ENCODE measurements at places on chromosomes 16 and 17.

DNA sequence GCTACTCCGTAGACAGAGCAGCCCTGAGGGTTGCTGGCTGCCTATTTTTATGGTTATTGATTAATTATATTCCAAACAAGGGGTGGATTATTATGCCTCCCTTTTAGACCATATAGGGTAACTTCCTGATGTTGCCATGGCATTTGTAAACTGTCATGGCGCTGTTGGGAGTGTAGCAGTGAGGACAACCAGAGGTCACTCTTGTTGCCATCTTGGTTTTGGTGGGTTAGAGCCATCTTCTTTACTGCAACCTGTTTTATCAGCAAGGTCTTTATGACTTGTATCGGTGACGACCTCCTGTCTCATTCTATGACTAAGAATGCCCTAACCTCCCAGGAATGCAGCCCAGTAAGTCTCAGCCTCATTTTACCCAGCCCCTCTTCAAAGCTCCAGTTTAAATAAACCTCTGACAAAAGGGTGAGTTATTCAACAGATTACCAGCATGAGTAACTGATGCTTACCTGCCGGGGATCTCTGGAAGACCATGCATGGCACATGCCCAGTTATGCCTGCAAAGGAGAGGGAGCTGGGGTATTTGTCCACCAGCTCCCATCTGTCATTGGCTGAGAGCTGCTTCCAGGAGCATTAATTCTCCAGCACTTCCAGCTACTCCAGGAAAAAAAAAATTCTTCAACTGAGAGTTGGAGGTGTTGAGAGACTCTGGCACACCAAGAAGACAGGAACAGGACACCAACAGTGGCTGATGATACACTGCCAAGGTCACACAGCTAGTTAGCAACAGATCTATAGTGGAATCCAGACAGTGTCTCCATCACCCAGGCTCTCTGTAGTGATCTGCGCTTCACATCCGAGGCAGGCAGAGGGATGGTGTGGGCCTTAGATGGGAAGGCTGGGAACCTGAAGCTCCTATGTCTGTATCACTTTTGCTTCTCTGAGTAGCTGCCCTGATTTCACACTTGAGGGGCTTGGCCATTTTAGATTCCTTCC lies 36.6 kb upstream of the IL21R start:
- no peak for DNase-seq

DNA sequence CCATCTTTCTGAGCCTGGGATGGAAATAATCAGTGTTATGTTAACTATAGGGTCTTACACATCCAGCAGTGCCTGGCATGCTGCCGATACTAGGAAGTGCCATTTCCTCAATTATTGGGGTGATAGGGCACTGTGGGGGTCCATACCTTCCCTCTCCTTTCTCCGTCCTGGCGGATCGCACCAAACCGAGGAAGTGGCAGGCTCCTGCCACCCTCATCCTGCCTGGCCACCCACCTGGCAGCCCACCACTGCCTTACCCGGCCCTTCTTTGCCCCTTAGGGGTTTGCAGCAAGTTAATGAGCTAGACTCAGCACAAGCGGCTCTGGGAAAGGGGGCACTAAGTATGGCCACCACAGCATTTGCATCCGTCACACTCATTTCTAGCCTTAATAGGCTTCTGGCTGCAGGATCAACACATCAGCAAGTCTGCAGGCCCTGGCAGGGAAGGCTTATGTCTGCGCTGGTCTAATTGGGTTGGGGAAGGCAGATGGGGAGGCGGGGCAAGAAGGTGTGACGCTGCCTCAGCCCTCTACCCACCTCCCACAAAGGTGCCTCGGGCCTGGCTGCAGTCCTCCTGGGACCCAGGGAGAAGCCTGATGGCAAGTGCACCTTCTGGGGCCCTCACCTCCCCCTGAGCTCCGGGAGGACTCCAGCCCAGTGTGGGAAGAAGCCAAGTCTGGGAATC lies 28.6 kb downstream of the DCAKD start:
- DNase-seq, result no peak

- no peak for DNase-seq
These were observed 53.0 kb upstream of the YPEL2 start for GRCh38 chr17:59278406-59278805.

DNA sequence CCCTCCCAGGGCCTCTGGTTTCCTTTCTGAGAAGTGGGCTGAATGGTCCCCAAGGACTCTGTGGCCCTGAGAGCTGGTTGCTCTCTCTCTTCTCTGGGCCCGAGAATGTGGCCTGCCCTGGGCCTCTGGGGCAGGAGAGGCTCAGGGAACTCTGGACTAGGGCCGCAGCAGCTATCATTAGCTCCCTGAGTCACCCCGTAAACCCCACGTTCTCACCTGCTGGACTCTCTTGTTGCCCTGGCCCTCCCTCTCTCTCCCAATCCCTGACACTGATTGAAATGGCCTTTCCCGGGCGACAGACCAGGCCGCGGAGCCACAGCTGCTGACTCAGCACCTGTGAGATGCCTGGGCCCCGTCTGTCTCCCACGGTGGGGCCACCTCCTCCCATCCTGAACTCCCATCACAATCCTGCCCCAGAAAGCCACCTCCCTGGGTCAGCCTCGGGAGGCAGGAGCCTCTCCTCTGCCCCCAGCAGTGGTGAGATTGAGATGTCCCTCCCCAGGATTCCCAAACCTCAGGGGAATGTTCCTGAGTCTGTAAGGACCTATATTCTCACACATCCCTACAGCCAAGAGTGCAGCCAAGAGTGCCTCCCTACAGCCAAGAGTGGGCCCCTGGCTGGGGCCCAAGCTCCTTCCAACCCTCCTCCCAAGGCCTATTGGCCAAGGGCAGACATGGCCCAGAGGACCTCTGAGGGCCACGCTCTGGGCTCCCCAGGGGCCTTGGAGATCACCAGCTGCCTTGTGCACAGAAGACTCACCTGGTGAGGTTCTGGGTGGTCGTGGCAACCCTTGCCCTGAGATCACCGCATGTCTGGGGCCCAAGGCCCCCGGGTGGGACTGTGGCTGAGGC lies 470 bp downstream of the TRPV3 start:
- DNase-seq, result no peak

DNA sequence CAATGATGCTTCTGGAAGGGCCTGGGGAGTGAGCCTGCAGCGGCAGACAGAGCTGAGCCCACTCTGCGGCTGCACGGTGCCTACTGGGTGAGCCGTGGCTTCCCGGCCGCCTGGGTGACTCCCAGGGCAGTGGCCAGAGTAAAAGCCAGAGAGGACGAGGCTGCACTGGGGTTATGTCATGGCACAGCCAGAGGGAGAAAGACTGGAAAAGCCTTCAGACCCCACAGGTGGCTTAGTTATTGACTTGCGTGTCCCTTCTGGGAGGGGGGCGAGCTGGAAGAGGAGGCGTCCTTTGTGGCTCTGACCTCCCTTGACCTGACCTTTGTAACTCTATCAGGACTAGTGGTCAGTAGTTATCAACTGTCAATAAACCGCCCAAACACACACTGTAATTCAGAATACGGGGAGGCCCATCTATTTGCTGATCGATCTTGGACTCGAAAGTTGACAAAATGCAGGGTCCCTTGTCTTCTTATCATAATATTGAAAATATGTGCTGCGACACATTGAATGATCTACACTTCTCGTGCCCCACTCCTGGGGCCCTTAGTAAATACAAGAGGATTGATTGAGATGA lies 385.9 kb upstream of the ZFHX3 start:
- no peak for DNase-seq

GRCh38 chr16:63592852-63593251 lies 1529.0 kb downstream of the CDH11 start:
- DNase-seq, result no peak

DNA sequence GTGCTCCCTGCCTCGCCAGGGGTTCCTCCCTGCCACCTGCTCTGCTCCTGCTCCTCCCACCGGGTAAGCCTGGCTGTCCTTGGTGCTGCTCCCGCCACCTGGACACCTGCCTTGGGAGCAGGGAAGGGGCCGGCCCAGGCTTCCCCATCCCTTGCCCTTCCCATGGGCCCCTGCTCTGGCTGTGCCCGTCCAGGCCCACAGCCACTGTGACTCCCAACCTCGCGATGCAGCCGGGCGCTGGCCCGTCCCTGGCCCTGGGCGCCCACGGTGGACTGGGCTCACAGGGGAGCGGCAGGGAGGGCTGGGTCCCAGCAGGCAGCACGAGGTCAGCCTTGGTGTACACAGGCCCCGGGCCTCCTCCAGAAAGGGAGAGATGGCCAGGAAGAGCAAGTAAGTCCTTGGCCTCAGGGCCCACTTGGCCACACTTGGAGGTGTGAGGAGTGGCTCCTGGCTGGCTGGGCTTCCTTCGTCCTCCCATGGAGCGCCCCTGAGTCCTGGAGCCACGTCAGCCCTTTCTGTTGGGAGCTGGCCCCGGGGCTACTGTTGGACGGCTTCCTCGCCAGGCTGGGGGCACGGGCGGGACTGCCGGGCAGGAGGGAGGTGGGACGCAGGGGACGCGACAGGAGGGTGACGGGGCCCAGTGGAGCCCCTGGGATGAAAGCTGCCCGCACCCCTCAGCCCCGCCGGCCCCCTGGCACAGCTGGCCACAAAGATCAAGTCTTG lies 15.3 kb downstream of the ENGASE start:
- no peak for DNase-seq

GRCh38 chr16:57060323-57061083 lies 31.9 kb upstream of the CPNE2 start:
- DNase-seq, result no peak

DNA sequence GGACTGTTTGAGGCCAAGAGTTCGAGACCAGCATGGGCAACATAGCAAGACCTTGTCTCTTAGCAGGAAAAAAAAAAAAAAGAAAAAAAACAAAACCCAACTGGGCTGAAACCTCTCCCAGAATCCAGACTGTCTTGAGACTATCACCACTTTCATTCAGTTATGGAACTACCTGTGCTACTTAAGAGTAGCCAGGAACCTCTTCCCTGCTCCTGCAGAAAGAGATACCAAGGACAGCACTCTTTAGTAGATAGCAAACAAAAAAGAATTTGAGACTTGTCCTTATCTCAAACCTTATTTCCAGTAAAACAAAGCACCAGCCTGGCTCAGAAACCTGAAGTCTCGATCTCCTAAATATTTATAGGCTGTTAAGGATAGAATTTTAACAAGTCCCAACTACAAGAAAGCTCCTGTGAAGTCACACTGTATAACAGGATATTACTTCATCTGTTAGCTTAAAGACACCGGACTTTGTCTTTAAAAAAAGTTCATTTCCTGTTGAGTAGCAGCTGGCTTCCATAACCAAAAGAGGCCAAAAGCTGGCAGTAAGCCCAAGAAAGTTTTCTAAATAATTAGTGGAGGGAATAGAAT lies 5.1 kb downstream of the CDR2 start:
- no peak for DNase-seq

- peak; percentile 97 for DNase-seq
These were observed 6.3 kb upstream of the IL32 start for GRCh38 chr16:3059041-3059722.

GRCh38 chr16:68365167-68365817 lies 54.5 kb downstream of the PRMT7 start:
- DNase-seq, result no peak

- DNase-seq, result no peak
These were observed 17.5 kb downstream of the WWOX start for GRCh38 chr16:78116946-78117345.

- no peak for DNase-seq
These were observed 16.2 kb upstream of the RMI2 start for GRCh38 chr16:11329071-11329491.

GRCh38 chr16:4176906-4177417 lies 60.7 kb upstream of the ADCY9 start:
- DNase-seq, result no peak

GRCh38 chr16:26344976-26345375 lies 653.2 kb downstream of the HS3ST4 start:
- DNase-seq, result no peak

GRCh38 chr16:69055008-69055407 lies 50.4 kb upstream of the HAS3 start:
- DNase-seq, result no peak

DNA sequence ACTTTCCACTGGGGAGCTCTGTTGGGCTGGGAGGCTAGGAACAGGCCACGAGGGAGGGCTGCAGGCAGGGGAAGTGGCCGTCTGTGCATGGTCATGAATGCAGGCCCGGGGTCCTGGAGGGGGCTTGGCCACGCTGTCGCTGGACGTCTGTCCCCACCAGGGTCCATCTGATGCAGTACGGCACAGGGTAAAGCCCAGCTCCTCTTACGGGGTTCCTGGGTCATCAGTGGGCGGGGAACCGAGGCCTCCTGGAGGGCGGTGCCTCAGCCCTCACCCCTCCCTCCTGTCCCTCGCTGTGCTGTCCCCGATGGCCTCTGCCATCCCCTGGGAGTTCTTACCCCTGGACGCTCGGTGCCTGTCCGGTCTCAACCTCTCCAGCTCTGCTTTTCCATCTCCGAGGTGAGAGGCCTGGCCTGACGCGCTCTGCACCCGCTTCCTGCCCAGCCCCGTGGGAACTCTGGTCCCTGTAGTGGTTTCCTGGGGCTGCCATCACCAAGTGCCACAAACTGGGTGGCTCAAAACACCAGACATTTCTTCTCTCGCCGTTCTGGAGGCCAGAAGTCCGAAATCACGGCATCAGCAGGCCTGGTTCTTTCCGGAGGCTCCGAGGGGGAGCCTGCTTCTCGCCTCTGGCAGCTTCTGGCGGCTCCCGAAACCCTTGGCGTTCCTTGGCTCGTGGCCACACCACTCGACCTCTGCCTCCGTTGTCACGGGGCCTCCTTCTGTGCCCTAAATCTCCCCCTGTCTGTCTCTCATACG lies 182.8 kb downstream of the SEC14L1 start:
- peak; percentile 56 for DNase-seq

- no peak for DNase-seq
These were observed 2.6 kb downstream of the HSD17B2 start for GRCh38 chr16:82037666-82038065.

GRCh38 chr17:70168044-70168976 lies 1.0 kb upstream of the KCNJ2 start:
- no peak for DNase-seq

DNA sequence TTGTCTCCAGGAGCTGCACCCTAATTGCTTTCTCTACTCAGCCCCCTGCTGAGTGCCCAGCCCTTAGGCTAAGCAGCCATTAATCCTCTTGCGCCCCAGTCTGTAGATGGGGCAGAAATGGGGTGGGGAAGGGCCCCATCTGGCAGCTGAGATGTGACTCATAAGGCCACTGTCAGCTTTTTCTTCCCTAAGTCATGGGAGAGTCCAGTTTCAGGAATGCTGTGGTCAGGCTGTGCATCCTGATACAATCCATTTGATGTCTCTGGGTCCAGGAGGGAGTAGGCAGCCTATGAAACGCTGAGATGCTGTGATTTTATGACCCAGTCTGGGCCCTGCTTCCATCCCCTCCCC lies 12.3 kb downstream of the PLXDC1 start:
- no peak for DNase-seq

GRCh38 chr17:8698162-8698971 lies 46.3 kb downstream of the CCDC42 start:
- DNase-seq, result peak; percentile 53

GRCh38 chr16:53817117-53817755 lies 113.3 kb downstream of the FTO start:
- DNase-seq, result no peak
